Activated CD4-positive, alpha-beta memory T cell treated with anti-CD3 and anti-CD28 coated beads for 36 hours (primary cell): ENCODE measurements at places on chromosomes 16 and 17.

- no peak for DNase-seq
These were observed 67.2 kb downstream of the PARN start for GRCh38 chr16:14562691-14563491.

DNA sequence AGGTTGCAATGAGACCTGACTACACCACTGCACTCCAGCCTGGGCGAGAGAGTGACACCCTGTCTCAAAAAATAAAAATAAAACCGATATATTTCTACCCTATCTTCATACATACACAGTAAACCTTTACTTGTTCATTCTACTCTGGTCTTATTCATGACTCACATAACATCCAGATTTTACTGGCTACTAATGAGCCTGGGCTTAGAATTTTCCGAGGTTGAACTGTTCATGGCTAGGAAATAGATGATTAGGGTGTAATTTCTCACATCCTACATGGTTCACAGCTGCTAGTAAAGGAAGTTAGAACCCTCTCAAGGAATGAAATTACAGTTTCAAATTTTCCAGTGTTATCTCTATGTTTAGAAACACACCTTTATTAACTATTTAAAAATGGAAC lies 14.7 kb downstream of the GSPT1 start:
- DNase-seq, result no peak

- DNase-seq, result no peak
These were observed 404.9 kb upstream of the EEF2KMT start for GRCh38 chr16:5502467-5502869.

DNA sequence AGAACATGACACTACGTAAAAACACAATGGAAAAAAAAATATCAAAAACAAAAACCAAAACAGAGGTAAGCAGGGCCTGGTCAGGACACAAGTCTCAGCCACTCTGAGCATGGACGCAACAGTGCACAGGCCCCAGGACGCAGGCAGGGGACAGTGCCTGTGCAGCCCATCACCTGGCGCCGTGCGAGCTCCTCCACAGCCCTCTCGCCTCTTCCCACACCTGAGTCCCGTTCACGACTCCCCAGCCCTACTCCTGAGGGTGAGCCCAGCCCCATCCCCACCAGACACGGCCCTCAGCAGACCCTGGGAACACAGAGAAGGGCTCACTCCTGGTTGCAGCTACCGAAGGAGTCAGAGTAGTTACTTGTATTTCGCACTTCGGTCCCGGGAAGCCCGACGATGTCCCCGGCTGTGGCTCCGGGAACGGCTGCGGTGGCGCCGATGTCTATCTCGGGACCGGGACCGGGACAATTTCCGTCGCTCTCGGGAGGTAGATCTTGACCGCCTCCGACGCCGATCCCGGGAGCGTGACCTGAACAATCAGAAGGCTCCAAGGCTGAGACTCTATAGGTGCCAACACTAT lies 9.4 kb downstream of the HBQ1 start:
- DNase-seq, result no peak

DNA sequence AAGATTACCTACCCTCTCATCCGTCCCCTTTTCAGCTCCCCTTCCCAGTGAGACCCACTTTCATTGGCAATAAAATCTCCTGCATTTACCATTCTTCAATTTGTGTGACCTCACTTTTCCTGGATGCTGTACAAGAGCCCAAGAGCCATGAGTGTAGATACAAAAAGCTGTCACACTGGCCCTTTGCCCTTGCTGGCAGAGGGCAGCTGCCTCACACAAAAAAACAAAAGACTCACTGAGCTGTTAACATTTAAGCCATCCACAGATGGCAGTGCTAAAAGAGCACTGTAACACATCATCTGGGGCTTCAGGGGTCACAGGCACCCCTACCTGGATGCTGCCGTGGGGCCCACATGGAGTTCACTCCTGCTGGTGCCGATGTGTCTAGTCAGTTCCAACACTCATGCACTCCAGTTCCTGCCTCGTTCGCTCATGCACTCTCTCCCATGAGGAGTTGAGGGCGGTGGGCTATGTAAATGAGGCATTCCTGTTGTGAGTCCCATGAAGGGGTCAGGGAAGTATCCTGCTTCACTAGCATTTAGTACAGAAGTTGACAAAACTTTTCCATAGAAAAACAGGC lies 123.1 kb downstream of the CA10 start:
- DNase-seq, result no peak

- DNase-seq, result no peak
These were observed 17.1 kb downstream of the ATP1B2 start for GRCh38 chr17:7667656-7668406.

- no peak for DNase-seq
These were observed 43.7 kb downstream of the IRX5 start for GRCh38 chr16:54974367-54974766.

- DNase-seq, result no peak
These were observed 8.9 kb upstream of the RNF112 start for GRCh38 chr17:19402171-19402570.

DNA sequence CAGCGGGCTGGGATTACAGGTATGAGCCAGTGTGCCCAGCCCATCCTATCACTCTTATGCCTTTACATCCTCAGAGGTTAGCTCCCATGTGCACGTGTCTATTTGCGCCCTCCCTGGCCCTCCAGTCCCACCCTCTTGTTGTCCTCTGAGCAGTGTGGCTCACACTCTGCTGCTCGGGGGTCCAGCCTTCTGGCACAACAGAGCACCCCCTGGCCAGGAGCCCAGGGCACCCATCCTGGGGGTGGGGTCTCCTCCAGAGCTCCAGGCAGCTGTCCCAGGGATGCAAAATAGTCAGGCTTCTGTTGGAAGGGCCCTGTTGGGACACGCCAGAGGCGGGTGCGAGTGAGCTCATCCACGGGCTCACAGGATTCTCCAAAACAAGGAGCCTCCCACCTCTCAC lies 11.7 kb upstream of the FAM83G start:
- DNase-seq, result no peak

DNA sequence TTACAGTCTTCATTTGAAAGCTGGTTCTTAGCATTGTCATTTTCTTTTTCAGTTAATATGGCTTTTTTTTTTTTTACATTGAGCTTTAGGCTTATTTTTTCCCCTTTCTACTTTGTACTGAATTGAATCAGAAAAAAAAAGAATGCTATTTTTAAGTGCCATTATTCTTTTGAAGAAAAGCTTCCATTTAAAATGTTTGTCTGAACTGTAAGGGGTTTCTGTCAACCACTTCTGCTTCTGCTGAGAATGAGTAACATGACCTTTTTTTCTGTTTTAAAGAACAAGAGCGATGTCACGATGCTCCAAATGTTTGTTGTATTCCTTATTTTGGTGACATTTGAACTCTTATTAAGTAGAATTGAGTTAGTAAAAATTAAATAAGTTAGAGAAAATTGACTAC lies 50.0 kb downstream of the MRTFB start:
- no peak for DNase-seq

DNA sequence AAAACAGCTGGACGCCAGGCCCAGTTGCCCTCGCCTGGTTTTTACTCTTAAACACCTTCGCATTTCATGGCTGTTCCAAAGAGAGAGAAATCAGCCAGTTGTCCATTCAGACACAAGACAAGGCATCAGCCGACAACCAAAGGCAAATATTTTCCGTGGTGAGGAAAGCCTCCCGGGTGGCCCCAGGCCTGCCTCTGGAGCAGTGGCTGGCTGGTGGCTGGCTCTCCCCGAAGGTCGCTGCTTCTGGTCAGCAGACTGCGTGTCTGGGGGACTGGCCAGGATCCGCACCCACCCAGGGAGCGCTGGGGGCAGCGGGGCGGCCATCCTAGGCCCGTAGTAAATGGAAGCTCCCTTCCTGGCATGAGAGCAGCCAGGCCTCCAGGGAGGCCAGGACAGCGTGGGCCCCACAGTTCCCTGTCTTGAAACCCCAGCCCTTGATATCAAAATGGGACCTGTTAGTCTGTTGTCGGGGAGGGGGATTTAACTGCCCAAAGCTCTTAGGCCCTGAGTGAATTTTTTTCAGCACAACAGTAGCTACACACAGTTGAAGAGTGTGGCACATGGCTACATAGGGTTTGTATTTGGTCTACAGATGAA lies 57.7 kb downstream of the SREBF1 start:
- no peak for DNase-seq

DNA sequence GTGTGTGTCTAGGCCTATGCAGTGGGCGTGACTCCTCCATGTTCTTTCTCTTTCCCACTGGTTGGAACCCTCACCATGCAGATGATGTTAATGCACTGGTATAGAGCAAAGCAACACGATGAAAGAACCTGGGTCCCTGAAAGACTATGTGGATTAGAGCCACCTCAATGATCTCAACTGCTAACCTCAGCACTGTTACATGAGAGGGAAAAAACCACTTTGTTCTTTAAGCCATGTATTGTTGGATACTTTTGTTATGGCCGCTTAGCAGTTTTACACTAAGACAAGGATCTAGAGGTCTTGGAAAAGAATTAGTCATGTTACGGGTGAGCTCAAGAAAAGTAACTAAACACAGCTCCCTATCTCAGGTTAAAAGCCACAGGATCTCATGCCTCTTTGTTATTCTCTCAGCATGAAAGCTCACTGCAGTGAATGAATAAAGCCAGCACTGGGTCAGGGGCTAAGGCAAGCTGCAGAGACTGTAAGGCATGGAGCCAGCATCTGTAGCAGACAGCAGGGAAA lies 56.6 kb upstream of the RBBP6 start:
- DNase-seq, result no peak

DNA sequence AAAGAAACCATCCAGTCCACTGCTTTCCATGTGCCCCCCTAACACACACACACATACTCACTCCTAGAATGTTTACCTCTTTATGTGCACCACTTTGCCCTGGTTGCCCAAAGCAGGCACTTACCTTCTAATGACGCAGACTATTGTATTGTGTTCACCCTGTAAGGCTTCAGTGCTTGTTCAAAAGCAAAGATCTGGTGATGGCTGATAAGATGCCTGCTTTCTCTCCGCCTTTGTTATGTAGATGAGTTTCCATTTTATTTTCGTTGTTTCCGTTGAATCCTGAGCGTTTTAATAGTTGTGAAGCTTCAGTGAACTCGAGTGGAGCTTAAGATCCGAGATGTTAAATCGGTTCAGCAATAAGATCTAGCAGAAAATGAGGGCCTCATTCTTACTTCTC lies 452.7 kb downstream of the TMEM114 start:
- no peak for DNase-seq

- no peak for DNase-seq
These were observed 203.0 kb upstream of the DYNLRB2 start for GRCh38 chr16:80337786-80338185.
